Cardiac muscle cell (in vitro differentiated cells and primary cell): ENCODE measurements at places on chromosomes 4 and X. TPM values are rescaled to one million over a fixed set of nuclear protein-coding genes. Genes with fewer than 3 reads are reported as not detected.

The SERPINA7 gene
- not detected in 2 replicates for total RNA-seq

GRCh38 chrX:93985344-93986307, 311.6 kb downstream of the FAM133A start:
- H3K4me3 ChIP-seq: no peak overlapping the region
- H3K27ac ChIP-seq: no peak overlapping the region
- DNase-seq: no peak

DNA sequence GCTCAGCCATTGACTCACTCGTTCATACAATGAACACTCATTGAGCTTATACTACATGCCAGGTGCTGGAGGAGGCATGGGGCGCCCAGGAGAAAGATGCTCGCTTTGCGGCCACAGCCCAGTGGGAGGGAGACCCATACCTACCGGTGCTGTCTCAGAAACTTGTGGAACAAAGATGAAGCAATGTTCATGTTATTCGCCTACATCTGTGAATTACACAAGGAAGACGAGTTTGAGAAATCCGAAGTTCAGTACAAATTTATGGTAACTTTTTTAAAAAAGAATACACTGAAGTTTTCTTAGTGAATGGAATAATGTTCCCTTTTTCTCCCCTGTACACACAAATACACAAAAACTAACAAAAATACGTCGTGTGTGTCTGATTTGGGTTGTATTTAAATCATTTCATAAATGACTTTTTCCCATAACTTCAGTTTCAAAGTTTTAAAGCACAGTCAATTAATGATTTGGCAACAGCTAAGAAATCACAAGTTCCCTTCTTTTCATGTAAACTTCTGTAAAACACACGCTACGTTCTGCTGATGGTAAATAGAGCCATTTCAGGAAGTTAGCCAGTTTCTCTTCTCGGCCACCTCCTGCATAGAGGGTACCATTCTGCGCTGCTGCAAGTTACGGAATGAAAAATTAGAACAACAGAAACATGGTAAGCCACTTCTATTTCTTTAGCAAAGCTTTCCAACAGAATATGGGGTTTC, at the start of gene TLR8:
Gene TLR8 (plus strand): TSS at position 575 of the 716 bp plus-strand sequence. CDS start 87 bp downstream, at position 662.
- DNase-seq: no peak
- H3K4me1 ChIP-seq: no peaks in the 10 kb centered on the region
- H3K27me3 ChIP-seq: no peaks in the 10 kb centered on the region
- H3K36me3 ChIP-seq: no peaks in the 10 kb centered on the region
- no peak within 1 kb of the TSS for H3K4me3 ChIP-seq
- H3K27ac ChIP-seq: no peak within 1 kb of the TSS

- no peak overlapping the region for H3K27ac ChIP-seq
- H3K4me1 ChIP-seq: no peaks in the 10 kb centered on the region
- no peaks in the 10 kb centered on the region for H3K27me3 ChIP-seq
- H3K4me3 ChIP-seq: no peak overlapping the region
- H3K36me3 ChIP-seq: no peaks in the 10 kb centered on the region
Measured at GRCh38 chrX:13522811-13523210, 46.6 kb upstream of the EGFL6 start.
